ENCODE measurements at places on chromosomes 12 and 14.

DNA sequence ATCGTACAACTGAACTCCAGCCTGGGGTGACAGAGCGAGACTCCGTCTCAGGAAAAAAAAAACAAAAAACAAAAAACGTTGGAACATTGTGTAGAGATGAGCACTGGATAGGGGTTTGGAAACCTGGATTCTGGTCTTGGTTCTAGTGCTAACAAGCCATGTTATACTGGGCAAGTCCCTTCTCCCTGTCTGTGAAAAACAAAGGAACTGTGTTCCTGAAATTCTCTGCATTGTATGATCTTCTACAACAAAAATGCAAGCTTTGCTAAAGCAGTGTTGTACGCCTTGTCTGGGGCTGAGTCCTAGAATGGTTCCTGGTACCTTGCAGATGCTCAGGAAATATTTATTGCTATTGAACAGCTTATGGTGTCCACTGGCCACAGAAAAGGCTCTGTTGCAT lies 13.4 kb downstream of the GPRC5D start:
- no peak for DNase-seq

- DNase-seq = no peak
These were observed 265.0 kb downstream of the SSPN start for GRCh38 chr12:26460361-26460760.

DNA sequence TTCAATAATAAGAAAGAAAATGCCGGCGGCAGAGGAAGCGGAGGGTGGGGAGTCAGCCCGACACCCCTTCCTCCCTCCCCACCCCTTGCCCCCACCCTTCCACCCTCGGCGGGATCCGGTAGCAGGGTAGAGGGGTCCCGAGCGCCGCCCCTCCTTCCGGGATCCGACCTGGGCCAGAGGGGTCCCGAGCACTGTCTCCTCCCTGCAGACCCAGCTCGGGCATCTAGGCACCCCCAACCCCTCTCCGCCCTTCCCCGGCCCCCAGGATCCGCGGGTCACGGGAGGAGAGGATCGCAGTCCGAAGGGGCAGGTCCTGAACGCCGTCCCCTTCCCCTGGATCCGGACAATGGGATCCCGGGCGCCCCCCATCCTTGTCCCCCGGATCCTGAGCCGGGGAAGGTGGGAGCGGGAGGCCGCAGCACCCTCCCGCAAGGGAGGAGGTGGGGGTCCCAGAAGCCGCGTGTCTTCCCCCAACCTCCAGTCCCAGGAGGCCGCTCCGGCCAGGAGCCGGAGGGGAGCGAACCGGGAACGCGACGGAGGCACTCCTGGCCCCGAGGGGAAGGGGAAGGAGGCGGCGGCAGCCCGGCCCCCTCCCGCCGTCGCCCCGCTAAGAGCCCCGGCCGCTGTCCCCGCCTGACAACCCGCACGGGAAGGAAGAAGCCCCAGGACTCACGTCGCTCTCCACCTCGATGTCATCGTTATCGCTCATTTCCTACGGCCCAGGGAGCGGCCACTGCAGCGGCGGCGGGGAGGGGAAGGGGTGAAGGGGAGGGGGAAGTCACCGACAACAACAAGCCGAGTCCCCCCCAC lies 481 bp downstream of the MAX start:
- DNase-seq = peak; percentile 26

DNA sequence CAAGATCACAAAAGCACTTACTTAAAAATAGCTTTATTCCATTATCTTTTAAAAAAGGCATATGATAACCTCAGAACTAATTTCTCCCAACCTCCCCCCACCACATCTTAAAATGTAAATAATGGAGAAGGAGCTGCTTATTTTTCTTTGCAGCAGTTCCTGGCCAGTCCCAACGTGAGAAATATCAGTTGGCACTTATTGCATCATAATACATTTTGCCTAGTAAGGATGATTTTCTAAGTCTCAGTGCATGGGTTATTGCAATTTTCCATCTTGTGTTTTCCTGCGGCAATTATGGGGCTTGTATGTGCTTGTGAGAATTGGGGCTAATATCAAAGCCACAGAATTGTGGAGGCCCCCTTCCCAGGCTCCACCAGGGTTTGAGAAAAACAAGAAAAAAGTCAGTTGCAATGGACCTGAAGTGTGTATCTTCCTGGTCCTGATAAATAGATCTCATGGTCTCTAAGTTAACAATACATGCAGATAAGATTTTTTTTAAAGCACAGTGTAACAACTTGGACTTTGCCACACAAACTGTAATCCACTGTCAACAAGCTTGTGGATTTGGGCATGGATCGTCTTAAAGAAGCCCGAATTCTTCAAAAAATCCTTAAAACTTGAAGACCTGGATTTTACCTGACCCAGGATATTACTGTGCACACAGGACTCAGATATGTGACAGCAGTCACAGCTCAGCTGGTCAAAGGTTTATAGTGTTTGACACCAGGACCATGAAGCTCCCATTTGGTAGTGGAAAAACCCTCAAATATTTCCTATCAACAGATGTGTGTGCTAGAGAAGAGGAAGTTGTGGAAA lies 2.8 kb upstream of the WSB2 start:
- no peak for DNase-seq

- DNase-seq = no peak
These were observed 12.1 kb downstream of the GZMH start for GRCh38 chr14:24597403-24597802.

GRCh38 chr14:96097752-96098151 lies 58.6 kb downstream of the C14orf132 start:
- no peak for DNase-seq

DNA sequence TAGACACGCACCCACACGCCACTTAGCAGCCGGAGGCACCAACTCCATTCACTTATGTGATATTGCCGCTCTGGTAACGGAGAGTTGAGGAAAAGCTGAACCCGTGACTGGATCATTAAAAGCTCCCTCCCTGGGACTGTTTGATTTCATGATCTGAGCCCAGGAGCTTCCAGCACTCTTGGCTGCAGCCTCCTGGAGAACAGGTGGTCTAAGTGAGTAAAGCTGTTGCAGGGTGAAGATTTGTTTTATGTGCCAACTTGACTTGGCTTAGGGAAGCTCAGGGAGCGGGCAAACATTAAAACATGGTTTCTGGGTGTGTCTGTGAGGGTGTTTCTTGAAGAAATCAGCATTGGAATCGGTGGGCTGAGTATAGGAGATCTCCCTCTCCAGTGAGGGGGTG lies 16.9 kb upstream of the TMEM132C start:
- DNase-seq = no peak

GRCh38 chr12:99436584-99436983 lies 211.0 kb upstream of the GARIN6 start:
- no peak for DNase-seq

GRCh38 chr12:14313379-14314138 lies 51.9 kb upstream of the ATF7IP start:
- DNase-seq = no peak

DNA sequence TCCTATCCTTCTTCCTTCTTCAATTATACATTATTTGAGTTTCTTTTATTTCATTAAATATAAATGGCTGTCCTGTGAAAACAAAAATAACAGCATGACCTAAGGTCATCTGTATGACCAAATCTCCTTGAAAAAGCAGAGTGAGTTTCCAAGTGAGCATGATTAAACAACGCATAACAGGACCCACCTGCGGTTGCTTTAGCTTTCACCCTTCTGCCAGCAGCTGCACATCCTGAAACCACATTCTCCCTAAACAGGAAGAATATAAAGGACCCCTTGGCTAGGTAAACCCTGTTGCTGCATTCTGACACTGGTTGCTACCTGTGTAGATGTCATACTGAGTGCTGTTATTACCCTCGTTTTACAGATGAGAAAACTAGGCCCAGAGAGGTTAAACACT lies 42.8 kb upstream of the CPM start:
- DNase-seq = no peak
